CD4-positive, alpha-beta T cell treated with Interferon alpha-2 for 1 hour (primary cell): ENCODE measurements at places on chromosomes 12 and 14.

- no peak for DNase-seq
Measured at GRCh38 chr12:70648191-70648590, 11.0 kb upstream of the PTPRB start.

DNA sequence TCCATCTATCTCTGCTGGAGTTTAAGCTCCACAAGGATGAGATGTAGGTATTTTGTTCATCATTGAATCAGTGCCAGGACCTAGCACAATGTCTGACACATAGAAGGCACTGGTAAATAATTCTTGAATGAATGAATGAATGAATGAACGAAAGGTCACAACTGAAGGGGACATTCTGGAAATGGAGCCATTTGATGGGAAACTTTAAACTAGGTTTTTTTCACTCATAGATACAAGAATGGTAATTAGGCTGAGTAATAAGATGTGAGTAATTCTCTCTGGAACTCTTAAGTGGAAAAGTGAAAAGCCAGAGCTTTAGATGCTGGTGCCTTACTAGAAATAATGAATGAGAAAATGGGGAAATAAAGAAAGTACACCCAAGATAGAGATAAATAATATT is 44.3 kb downstream of the SCN8A start:
- no peak for DNase-seq

- no peak for DNase-seq
Measured at GRCh38 chr12:77471801-77472200, 358.9 kb upstream of the NAV3 start.

DNA sequence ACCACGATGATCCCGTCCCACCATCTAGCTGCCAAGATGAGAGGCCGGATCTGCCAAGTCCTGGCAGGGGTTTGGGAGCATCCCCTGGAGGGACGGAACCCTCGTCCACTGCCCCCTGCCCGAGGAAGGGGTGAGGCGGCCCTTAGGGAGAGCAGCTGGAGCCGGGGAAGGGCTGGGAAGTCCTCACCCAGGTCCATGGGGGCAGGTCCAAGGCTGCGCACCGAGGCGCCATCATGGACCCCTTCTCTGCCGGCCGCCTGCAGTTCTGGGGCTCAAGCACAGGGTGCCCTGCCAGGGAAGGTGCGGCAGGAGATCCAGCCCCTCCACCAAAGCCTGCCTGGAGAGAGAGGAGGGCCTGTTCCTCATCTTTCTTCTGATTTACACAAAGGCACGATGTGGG is 17.6 kb upstream of the FBRSL1 start:
- DNase-seq = no peak

- no peak for DNase-seq
Measured at GRCh38 chr12:38847247-38847646, 58.1 kb downstream of the CPNE8 start.

- no peak for DNase-seq
Measured at GRCh38 chr14:68278576-68279436, 459.2 kb downstream of the RAD51B start.

- DNase-seq = peak; percentile 5
Measured at GRCh38 chr14:63542231-63542999, 762 bp downstream of the PPP2R5E start.

- DNase-seq = no peak
Measured at GRCh38 chr12:64099397-64099796, 122.7 kb downstream of the KICS2 start.

GRCh38 chr14:53668897-53669296 is 287.7 kb downstream of the BMP4 start:
- DNase-seq = no peak

DNA sequence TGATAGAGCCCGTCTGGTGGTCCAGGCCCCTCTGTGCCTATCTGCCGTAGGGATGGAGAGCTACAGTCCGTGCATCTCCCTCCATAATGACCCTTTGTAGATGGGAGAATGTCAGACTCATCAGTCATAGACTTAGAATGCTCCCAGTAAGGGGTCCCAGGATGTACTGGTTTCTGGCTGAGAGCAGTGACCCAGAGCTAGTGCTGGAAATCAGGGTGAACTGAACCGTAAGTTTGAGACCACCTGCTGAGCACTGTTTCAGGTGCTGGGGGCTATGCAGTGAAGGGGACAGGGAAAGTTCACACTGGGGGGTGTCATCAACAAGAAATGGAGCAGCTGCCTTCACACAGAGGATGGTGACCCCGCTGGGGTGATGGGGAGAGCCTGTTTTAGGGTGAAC is 34.1 kb downstream of the SLC6A12 start:
- DNase-seq = no peak

- no peak for DNase-seq
Measured at GRCh38 chr12:98745578-98746391, 100.7 kb downstream of the APAF1 start.

DNA sequence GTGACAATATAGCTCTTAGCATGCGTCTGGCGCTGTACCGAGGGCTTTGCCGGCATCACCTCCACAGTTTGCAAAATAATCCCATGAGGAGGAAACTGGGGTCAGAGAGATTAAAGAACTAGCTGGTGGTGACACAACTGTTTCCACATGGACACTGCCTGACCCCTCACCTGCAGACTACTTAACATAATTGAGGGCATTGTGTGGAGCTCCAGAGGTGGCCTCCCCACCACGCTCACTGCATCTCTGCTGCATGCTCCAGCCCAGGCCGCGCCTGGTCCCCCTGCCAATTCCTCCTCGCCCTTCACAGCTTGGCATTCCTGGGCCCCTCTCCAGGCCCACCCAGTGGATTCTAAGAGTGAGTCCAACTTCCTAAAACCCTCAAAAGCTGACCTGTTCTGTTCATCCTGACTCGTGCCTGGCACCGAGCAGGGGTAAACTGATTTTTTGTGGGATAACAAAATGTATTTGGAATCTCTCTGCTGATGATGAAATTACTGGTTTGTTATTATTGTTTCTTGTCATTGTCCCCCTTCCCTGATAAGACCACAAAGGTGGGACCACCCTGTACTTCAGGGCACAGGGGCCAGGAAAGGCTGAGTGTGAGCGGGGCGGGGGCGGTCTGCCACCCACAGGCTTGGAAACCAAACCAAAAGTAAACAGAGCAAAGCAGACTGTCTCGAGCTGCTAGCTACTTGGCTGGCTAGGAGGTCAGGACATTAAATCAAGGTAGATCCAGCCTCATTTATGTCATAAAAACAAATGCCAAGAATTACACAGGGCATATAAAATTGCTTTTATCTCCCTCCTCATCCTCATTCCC is 40.6 kb downstream of the CHGA start:
- no peak for DNase-seq

- DNase-seq = no peak
Measured at GRCh38 chr12:102144221-102144620, 24.2 kb downstream of the PARPBP start.

GRCh38 chr12:116141110-116141832 is 136.2 kb downstream of the MED13L start:
- peak; percentile 28 for DNase-seq

- DNase-seq = no peak
Measured at GRCh38 chr12:105476616-105477015, 146.1 kb downstream of the C12orf75 start.

DNA sequence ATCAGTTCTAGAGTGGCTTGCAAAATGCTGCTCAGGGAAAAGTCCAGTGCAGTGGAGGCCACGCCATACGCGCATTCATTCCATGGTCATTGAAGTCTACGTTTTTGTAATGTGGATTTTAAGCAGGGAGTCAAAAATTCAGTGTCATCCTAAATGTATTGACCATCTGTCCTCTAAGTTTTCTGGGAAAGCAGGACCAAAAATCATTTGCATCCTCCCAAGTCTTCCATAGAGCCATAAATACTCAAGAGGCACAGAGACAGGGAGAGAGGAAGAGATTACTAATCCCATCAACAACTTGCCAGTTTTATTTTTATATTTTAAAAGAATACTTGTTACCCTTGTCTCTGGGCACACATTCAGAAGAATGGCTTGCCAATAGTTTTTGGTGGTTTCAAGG is 36.9 kb downstream of the RHOJ start:
- DNase-seq = no peak

DNA sequence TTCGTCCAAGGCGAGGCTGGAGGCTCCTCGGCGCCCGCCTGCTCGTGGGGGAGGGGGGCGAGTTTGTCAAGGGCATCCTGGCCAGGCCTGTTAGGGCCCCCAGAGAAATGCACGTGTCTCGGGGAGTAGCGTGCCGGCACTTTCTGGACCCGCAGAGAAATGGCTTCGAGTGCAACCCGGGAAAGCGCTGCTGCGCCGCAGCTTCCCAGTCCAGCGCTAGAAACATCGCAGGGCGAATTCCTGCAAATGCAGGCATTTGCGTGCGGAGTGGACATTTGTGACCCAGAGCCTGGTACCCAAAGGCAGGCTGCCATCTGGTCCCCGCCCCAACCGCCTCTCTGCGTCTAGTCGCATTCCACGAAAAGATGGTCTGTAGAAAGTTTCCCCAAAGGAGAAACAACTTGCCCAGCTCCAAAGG is 756 bp downstream of the LGR5 start:
- DNase-seq = no peak

DNA sequence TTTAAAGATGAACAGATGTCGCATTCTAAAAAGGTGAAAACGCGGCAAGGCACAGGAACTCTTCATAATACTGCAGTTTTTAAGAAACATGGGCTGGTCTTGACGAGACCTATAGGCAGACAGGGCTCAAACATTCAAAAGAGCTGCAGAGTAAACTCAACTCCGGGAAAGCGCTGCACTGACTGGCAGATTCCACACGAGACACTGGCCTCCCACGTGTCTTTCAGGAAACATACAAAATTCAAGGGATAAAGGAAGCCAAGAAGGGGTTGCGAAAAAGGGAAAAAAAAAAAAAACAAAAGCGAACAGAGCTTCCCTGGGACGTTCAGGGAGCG is 614 bp upstream of the ARF6 start:
- DNase-seq = peak; percentile 79

DNA sequence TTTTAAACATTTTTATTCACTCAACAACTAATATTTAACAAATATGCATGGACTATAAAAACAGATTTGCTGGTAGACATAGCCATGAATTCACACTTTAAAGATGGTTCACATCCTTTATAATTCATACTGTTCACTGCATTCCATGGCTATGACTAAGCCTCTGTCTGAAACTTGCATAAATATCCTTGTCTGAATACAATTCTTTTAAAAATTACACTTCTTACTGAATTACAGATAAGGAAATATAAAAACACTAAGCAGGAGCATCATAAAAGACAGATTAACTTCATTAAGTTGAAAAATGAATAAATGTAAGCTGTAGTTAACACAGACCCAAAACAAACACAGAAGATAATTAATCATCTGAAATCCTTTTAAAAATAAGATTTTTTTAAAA is 53.8 kb downstream of the GXYLT1 start:
- DNase-seq = no peak

- DNase-seq = no peak
Measured at GRCh38 chr14:23750357-23750756, 114.2 kb downstream of the DHRS2 start.

GRCh38 chr12:40646456-40646855 is 45.8 kb upstream of the CNTN1 start:
- DNase-seq = no peak

- DNase-seq = no peak
Measured at GRCh38 chr12:112977641-112978040, 678 bp upstream of the OAS2 start.

- DNase-seq = no peak
Measured at GRCh38 chr12:95978351-95978750, 17.8 kb downstream of the HAL start.

DNA sequence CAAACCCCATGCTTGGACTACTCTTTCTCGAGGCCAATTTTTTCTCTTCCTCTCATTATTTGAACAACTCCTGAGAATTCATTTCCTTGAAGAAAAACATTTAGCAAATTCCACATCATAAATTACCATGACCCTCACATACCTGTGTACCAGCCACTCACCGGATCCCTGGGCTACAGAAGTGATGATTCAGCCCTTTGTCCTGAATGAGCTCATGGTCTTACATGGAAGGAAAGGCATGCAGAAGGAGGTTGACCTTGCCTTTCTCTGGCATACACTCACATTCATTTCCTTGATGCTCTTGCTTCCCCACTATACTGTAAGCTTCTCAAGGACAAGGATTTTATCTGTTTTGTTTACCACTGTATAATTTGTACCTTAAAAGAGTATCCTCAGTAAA is 191.5 kb downstream of the SLC5A8 start:
- DNase-seq = no peak

DNA sequence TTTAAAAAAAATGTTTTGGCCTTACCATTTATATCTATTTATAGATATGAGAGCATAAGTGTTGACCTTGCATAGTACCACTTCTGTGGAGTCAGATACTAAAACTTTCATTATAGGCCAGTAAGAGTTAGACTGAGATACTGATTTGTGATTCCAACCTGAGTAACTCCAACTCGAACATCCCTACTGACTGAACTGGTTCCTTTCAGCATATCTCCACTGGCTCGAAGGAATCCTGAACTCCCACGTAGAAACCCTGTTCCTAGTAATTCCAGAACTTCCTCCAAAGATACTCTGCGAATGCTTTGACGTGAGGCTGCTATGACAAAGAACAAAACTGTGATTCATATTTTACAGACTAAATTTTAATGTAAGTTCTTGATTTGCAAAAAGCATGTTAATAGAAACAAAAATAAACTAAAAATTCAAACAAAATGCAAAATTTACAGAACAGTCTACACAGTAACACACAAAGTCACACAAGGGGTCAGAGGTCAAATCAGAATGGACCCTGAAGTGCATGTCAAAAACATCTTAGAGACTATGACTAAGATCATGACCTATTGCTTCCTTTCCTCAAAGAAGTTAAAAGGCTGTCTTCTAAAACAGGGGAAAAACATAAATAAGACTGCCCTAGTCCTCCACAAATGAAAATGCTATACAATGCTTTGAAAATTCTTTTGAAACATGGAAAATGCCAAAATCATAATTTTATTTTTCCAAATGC is 31.5 kb downstream of the HEATR5A start:
- no peak for DNase-seq

GRCh38 chr12:108037960-108038359 is 91.1 kb upstream of the WSCD2 start:
- no peak for DNase-seq

- DNase-seq = no peak
Measured at GRCh38 chr12:6206327-6206726, 6.1 kb downstream of the CD9 start.

DNA sequence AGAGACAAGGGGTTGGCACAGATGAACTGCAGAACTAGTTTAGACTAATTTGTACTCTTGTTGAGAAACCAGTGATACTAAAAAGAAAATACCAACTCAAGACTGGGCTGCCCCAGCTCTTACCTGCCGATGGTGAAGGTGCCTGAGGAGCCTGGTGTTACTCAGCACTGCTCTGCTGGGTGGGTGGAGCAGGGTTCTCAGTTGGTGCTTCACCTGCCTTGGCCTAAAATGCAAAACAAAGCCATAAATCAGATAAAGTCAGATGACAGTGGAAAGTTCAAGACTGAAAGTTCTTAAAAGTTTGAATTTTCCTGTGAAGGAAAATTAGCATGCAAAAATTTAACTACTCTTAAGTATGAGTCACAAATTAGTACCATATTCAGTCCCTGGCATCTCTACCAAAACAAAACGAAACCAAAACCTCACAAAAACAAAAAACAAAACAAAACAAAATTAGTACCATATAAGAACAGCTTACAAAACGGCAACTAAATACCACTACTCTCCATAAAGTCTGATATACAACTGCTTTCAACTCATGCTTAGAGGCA is 21.9 kb downstream of the YBX3 start:
- no peak for DNase-seq
